ENCODE measurements at places on chromosomes 7 and 10.

DNA sequence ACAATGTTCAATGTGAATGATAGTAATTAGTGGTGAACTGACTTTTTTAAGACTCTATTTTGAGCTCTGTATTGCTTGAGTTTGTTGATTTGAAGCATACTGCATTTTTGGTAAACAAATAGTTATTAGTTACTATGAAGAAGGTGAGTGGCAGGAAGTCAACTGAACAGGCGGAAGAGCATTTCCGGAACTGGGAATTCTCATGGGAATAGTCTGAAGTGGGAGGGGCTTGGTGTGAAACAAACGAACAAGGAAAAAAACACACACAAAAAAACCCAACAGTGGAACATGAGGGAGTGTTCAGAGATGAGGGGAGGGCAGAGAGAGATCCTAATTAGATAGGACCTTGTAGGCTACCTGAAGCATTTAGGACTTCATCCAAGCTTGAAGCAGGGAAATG lies 43.9 kb upstream of the C1QL3 start:
- DNase-seq, result no peak

GRCh38 chr7:141076377-141076776 lies 2.5 kb downstream of the TMEM178B start:
- DNase-seq, result no peak

GRCh38 chr7:47031786-47032535 lies 550.0 kb downstream of the TNS3 start:
- no peak for DNase-seq

DNA sequence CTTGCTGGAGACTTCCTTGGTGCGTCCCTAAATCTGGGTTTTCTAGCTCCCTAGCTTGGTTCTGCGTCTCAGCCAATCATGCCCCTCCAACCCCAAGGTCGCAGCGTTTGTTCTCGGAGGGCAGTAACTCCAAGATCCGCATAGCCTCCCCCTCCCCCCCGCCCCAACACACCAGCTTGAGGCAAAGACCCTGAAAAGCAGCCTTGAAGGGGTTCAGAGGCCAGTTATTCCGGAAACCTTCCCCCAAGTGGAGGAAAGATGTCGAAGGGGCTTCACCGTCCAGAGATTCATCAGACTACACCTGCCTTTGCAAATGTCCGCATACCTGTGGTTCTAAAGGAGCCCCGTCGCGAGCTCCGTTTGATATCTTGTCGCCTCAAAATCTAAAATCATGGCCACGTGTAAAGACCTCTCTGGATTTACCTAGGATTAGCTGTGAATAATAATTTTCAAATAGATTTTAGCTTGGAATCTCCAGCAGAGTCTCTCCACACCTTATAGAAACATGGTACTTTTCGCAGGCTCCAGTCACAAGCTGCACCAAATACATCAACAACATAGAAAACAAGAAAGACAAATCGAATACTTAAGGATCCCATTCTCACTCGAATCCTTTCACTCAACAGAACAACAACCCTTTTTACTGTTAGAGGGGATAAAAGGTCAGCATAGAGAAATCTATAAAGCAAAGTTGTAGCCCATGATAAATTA lies 7.9 kb downstream of the DLX6 start:
- DNase-seq, result no peak

All from inflammatory macrophage treated with lipopolysaccharide for 4 hours (primary cell).